ENCODE measurements at places on chromosomes 3 and 15.

DNA sequence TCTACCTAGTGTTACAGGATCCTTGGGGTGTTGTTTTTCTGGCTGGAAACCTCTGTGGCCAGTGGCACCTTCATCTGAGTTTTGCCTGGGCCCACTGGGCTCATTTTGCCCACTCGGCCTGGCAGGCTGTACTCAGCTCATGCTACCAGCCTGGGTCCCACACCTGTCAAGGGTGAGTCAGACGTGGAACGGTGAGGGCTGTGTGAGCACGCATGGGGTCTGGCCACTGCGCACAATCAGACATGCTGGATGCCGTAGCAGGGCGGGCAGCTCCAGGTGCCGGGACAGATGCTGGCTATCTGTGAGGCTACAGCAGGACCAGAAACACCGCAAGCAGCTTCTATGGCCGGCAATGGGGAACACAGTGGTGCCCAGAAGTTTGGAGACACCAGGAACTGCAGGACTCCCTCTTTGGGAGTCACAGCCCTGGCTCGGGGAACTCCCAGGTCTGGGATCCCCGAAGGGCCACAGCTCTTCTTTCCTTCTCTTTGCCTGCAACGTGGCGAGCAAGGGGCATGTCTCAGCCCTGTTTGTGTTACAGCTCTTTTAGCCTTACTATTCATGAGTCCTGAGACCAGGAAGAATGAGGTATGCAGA lies 35.9 kb upstream of the DNAJC13 start:
- no peaks in the 10 kb centered on the region for H3K4me1 ChIP-seq
- no peak overlapping the region for H3K27ac ChIP-seq
- no peaks in the 10 kb centered on the region for H3K36me3 ChIP-seq
- H3K4me3 ChIP-seq: no peak overlapping the region

DNA sequence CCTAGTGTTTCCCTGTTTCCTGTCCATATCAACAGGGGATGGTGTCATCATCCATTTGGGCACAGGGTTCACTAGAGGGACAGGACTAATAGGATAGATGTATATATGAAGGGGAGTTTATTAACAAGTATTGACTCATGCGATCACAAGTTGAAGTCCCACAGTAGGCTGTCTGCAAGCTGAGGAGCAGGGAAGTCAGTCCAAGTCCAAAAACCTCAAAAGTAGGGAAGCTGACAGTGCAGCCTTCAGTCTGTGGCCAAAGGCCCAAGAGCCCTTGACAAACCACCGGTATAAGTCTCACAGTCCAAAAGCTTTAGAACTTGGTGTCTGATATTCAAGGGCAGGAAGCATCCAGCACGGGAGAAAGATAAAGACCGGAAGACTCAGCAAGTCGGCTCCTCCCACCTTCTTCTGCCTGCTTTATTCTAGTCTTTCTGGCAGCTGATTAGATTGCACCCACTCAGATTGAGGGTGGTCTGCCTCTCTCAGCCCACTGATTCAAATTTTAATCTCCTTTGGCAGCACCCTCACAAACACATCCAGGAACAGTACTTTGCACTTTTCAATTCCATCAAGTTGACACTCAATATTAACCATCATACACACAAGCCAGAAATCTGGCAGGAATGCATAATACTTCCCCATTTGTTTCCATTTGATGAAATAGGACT lies 43.4 kb downstream of the CD200 start:
- no peak overlapping the region for H3K4me3 ChIP-seq
- H3K36me3 ChIP-seq: no peaks in the 10 kb centered on the region
- peaks cover 30% of the 10 kb centered on the region for H3K4me1 ChIP-seq

GRCh38 chr3:44104668-44105321 lies 136.9 kb upstream of the TOPAZ1 start:
- H3K4me3 ChIP-seq: no peak overlapping the region
- peaks cover 11% of the 10 kb centered on the region for H3K4me1 ChIP-seq
- no peaks in the 10 kb centered on the region for H3K36me3 ChIP-seq

- H3K27ac ChIP-seq: no peak overlapping the region
- DNase-seq: no peak
- no peaks in the 10 kb centered on the region for H3K27me3 ChIP-seq
- H3K4me1 ChIP-seq: no peaks in the 10 kb centered on the region
- H3K4me3 ChIP-seq: no peak overlapping the region
These were observed 105.2 kb downstream of the LRIG1 start for GRCh38 chr3:66395635-66396034.

DNA sequence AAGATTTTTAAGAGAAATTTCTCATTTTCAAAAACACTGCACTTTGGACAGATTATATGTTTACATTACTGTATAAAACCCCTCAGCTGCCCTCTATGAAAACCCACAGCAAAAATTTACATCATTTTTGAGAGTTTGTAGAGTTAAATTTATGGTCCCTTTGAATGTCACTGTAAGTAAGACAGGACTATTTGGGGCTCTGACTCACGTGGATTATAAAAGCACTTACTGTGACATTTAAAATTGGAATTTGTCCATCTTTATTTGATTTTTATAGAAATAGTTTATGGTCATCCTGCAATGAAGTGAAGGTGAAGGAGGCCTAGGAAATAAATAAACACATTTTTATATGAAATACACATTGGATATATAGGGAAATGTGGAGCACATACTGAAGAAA lies 149.6 kb downstream of the GAP43 start:
- no peaks in the 10 kb centered on the region for H3K27me3 ChIP-seq
- H3K27ac ChIP-seq: no peak overlapping the region
- no peaks in the 10 kb centered on the region for H3K4me1 ChIP-seq
- no peak overlapping the region for H3K4me3 ChIP-seq
- DNase-seq: no peak

GRCh38 chr3:119416873-119417272 lies 46.5 kb downstream of the TMEM39A start:
- H3K4me3 ChIP-seq: no peak overlapping the region
- no peaks in the 10 kb centered on the region for H3K4me1 ChIP-seq
- no peaks in the 10 kb centered on the region for H3K36me3 ChIP-seq
- no peaks in the 10 kb centered on the region for H3K27me3 ChIP-seq
- no peak overlapping the region for H3K27ac ChIP-seq
- no peak for DNase-seq

- no peak for DNase-seq
- no peak overlapping the region for H3K4me3 ChIP-seq
- H3K27ac ChIP-seq: no peak overlapping the region
- no peaks in the 10 kb centered on the region for H3K27me3 ChIP-seq
These were observed 54.5 kb downstream of the ATR start for GRCh38 chr3:142523921-142524566.
